ENCODE measurements at places on chromosomes 6 and 20. TPM values are rescaled to one million over a fixed set of nuclear protein-coding genes. Genes with fewer than 3 reads are reported as not detected.

DNA sequence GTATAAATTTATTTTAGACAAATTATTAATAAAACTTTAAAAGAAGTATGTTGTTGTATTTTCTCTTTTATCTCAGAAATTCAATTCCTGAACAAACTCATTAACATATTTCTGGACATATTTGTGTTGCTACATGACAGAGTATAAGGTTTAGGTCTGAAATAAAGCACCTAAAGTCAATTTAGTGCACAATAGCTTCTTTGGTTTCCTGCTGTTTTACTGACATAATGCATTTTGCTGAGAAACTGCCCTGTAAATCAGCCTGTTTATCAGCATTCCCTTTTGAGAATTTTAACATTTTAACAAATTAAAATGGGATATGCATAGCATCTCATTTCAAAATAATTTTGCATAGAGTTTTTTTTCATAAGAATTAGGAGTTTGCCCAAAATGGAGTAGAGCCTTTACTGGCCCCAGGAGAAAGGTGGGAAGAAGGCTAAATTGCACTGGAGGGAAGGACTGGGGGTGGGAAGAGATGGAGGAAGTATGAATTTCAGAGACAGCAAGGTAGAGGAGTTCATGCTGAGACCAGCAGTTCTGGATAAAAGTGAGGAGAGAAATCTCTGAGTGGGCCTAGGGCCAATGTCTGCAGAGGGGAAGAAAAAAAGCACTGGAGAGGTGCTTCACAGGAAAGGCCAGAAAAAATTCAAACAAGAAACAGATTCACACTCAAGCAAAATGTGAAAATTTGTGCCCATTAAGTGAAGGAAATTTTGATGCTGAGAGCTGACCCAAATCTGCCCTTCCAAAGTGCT is 324.2 kb upstream of the HSF2 start:
- no peak for DNase-seq

GRCh38 chr6:5909721-5910120 is 97.0 kb downstream of the NRN1 start:
- no peak for DNase-seq

The MLIP gene
- total RNA-seq: not detected

The DNAH8 gene
- under 0.01 TPM for total RNA-seq

The CDH26 gene
- total RNA-seq: not detected
